NCI-H510A (cell line): ENCODE measurements at places on chromosomes 11 and 22.
A peak's percentile ranks its signal among the peaks of the same experiment; 100 is the strongest.

DNA sequence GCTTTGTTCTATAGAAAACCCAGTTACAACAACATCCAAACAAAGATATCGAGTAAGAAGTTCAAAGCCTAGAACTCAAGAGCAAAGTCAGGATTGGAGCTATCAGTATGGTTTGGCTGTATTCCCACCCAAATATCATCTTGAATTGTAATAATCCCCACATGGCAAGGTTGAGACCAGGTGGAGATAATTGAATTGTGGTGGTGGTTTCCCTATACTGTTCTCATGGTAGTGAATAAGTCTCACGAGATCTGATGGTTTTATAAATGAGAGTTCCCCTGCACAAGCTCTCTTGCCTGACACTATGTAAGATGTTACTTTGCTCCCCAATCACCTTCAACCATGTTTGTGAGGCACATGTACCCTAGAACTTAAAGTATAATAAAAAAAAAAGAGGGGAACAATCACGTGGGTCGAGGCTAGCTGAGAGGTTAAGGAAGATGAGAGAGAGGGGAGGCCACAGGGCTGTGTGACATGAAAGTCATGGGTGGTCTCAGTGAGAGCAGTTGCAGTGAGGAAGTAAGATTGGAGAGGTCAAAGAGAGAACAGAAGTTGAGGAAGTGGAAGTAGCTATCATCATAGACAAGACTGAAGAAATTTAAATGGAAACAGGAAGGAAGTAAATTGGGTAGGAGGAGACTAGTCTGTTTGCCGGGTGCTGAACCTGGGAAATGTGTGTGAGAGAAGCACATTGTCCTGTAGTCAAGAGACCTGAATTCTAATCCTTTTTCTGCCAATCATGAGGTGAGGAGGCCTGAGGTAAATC lies 80.1 kb upstream of the CD44 start:
- no peak for DNase-seq

GRCh38 chr11:47021527-47021818 lies 84.9 kb downstream of the CSTPP1 start:
- no peak for DNase-seq

DNA sequence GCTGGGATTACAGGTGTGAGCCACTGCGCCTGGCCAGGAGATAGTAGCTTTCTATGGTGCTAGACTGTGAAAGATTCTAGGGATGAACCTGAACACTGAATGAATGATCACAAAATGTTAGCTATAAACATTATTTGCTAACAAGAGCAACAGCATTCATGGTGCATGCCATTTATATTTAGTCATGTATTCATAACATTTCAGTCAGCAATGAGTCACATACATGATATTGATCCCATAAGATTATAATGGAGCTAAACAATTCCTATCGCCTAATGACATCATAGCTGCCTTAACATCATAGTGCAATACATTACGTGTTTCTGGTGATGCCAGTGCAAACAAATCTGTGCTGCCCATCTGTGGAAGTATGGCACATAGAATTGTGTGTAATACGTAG lies 164.1 kb downstream of the ARHGAP42 start:
- no peak for DNase-seq

DNA sequence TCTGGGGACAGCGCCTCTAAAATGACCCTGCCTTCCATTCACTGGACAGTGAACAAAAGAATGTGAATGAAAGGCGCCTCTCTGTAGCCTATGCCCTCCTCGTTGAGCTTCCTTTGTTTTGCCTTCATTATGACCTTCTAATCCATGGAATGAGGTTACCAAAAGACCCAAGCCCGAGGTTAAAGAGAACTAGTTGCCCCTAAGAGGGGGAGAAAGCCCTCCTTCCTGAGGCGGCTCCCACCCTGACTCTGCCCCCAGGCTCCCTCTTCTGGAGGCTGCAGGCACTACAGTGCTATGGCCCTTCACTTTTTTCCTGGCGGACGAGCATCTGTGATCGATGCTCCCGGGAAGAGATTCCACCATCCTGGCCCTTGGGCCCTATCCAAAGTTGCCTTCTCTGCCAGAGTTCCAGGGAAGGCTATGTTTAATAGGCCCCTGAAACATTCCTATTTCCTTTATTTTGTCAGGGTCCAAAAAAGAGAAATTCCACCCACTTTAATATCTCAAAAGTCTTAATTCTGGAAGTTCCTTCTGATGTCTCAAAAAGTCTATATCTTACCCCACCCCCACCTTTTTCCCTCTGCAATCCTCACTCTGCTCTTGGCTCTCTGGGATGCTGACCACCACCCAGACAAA lies 147.3 kb downstream of the FEZ1 start:
- DNase-seq, result no peak

GRCh38 chr11:69087811-69088210 lies 39.1 kb downstream of the TPCN2 start:
- no peak for DNase-seq

- DNase-seq, result no peak
Observed at GRCh38 chr11:67627441-67627811, 2.3 kb downstream of the NUDT8 start.

- DNase-seq, result no peak
Observed at GRCh38 chr11:68149417-68149816, 28.2 kb upstream of the CHKA start.

GRCh38 chr22:17754233-17754925 lies 19.9 kb downstream of the BID start:
- no peak for DNase-seq

DNA sequence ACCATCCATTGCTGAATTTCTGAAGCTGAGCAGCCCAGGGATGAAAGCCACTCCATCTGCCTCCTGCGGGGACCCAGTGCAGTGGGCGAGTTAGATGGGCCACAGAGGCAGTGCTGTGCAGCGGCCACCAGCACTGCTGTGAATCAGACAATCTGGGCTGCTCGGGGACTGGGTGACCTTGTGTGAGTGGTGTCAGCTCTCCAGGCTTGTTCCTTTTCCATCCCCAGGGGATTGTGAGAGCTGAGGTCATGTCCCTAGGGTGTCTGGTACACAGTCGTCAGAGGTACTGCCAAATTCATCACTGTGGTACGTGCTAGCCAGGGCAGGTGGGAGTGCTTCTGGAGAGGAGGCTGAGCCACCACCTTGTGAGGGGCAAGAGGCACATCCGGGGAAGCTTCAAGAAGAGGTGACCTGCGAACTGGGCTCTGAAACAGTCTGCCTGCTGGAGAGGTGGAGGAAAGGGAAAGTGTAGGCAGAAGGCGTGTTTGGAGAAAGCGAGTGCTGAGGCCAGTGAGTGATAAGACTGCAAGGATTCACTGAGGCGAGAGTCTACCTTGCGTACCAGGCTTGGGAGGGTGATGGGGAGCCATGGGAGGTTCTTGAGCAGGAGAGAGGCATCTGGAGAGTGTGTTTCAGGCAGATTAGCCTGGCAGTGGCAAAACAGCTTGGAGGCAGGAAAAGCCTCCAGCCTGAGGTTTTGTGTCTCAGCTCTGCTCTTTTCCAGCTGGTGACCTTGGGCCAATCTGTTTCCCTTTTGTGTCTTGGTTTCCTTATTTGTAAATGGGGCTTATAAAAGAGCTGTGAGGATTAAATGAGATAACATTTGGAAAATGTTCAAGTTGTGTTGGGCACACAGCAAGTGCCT lies 22.7 kb downstream of the CACNA1I start:
- no peak for DNase-seq

DNA sequence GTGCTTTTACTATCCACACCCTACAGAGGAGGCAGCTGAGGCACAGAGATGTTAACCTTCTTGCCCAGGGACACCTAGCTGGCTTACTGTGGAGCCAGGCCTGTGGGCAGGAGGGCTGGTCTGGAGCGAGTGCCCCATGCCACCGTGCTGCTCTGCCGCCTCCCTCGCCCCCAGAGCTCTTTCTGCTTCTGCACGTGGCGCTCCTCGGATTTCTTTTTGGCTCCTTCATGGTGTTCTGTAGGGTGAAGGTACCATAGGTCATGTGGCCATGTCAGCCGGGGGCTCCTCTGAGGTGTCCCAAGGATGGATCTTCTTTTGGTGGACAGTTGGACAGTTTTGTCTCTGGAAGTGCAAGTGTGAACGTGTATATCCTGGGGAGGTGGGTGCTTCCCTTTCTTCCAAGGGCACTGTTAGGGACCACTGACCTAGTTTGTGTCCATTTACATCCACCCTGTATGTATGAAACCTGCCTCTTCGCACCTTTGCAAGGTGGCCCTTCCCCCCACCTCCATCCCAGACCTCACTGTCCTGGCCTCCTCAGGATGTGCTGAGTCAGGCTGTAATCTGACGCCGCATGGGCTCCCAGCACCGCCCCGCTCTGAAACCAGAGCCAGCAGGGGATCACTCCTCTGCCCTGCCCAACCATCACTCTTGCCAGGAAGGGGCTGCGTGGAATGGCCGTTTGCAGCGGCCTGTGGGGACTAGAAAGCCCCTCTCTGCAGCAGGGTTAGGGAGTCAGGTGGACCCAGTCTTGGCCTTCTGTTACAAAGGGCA lies 31.7 kb downstream of the POLR3H start:
- peak; percentile 90 for DNase-seq

DNA sequence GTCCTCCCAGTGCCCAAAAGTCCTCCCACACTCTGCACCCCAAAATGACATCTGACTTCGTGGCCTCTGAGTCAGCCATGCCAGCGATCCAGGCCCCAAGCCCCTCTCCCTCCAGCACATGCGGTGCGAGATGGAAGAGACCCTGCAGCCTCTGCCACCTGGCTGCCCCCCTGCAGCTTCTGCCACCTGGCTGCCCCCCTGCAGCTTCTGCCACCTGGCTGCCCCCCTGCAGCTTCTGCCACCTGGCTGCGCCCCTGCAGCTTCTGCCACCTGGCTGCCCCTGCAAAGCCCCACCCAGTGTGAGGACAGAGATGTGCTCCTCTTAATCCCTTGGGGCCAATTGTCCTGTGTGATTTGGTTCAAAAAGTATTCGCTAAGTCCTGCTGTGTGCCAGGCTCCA lies 68.0 kb downstream of the WNT7B start:
- no peak for DNase-seq

- no peak for DNase-seq
Observed at GRCh38 chr11:121589946-121590537, 137.3 kb upstream of the SORL1-AS1 start.

DNA sequence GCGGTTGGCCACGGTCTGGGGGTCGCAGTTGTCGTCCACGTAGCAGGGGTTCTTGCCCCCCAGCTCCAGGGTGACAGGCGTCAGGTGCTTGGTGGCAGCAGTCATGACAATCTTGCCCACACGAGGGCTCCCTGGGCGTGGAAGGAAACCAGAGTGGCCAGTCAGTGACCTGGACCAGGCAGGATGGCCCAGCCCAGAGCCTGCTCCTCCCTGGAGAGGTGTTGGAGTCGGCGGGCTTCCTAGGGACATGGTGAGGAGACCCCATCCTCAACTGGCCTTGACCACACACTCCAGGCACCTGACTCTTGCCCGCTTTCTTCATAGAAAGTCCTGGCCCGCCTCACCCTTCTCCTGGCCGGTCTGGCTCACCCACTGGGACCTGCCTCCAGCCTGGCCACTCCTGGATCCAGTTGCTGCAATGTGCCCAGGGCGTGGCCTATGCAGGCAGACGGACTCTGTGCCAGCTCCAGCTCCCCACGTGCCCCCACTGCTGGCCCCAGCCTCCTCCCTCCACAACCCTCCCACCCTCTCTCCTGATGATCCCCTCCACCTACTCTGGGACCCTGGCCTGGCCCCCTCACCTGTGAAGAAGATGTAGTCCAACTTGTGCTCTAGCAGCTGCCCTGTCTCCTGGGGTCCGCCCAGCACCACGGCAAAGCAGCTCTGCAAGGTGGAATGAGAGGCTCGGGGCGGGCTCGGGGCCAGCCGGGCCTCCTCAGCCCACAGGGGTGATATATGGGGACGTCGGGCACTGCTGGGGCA lies 8.7 kb downstream of the ALDH3B2 start:
- DNase-seq, result no peak

GRCh38 chr11:15726893-15727519 lies 612.3 kb downstream of the INSC start:
- DNase-seq, result no peak

GRCh38 chr11:80009081-80009480 lies 568.3 kb upstream of the TENM4 start:
- no peak for DNase-seq

GRCh38 chr11:128964463-128964930 lies 21.8 kb upstream of the TP53AIP1 start:
- peak; percentile 48 for DNase-seq

DNA sequence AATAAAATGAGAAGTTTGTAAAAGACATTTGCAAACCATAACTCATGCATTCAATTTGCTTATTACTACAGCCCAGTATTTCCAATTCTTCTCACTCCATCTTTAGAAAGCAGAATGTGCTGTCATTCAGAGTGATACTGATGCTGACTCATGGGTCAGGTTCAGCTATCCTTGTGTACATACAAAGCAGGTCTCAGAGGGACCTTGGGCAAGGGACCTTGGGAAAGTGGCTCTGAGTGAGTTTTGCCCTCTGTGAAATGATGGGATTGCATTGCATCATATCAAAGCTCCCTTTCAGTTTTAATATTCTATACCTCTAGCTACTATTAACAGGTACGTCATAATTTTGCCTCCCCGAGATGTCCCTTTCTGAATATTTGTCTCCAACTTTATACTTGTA lies 848.7 kb downstream of the OPCML start:
- DNase-seq, result no peak

DNA sequence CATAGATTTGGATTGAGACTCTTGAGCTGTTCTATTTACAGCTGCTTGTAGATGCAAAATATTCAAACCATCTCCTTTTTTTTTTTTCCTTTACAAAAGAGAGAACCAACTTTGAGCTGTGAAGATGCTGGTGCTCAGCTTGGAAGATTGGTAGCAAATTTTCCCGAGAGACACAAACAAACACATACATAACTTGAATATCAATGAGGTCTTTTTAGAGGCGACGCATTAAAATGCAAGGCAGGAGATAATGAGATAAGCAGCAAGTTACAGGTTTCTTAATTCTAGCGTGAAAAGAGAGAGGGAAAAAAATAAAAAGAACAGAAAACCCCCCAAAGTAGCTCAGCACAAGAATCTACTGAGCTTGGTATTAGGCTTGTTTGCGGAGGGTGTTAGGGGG lies 247.0 kb upstream of the SORL1-AS1 start:
- DNase-seq, result no peak

DNA sequence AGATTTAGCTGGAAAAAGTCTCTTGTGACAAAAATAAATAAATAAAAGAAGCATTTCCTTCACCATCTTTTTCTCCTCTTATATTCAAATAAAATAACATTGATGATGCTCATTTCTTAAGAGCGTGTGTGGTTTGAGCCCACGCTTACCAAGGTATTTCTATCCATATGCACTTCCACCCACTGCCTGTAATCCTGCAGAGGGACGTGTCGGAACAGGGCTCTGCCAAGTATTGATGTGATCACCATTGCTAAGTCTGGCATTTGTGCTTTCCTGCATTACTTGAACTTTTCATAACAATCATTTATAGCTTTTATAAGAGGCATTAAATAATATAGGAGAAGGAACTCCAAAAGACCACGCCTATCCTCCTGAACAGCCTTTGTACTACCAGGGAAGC lies 107.6 kb downstream of the SHANK2 start:
- DNase-seq, result no peak

- DNase-seq, result no peak
Observed at GRCh38 chr22:22657712-22658111, 13.3 kb downstream of the GGTLC2 start.
